Tongue (tissue), 3 donors: ENCODE measurements at places on chromosomes 3 and 15.

DNA sequence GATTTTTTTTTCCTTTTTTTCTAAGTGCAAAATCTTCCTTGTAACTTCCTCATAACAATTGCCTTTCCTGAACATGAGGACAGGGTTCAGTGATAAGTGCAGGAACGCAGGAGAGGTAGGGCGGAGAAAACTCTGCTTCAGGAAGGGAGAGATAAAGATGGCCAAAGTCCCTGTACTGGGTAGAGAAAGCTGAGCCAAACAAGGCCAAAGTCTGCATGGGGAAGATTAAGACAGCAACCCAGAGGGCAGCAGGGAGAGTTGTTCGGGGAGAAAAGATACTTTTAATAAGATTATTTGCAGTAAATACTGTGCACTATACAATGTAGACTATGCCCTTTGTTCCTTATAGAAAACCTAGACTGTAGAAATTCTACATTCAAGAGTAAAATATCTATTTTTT is 55.4 kb upstream of the LRRFIP2 start:
- DNase-seq, result no peak

GRCh38 chr3:16884748-16885592 is at the start of gene PLCL2:
PLCL2 (plus strand) TSS chr3:16884955; CDS start chr3:16885040, 85 bp downstream.
- peak; percentile 69 for DNase-seq

DNA sequence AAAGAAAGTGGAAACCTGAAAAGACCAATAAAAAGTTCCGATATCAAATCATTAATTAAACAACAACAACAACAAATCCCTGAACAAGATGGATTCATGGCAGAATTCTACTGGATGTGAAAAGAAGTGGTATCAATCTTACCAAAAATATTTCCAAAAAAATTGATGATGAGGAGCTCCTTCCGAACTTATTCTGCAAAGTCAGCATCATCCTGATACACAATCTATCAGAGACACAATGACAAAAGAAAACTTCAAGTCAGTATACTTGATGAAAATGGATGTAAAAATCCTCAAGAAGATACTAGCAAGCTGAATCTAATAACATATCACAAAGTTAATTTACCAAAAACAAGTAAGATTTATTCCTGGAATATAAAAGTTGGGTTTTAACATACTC is 881.8 kb downstream of the SI start:
- DNase-seq, result no peak

DNA sequence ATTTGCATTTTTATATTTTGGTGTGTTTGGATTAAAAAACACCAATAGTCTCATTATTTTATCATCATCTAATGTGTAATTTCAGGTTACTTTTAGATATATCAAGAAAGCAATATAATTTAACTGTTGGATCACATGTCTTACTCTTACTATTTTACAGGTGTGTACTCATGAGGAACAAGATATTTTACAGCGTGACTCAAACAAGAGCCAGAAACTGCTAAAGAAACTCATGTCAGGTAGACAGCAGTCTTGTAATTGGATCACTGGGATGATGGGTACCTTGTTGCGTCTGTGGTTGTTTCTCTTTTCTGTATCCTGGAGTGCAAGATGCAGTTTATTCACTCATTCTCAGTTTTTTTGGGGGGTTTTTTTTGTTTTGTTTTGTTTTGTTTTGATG is 12.9 kb downstream of the TRIP4 start:
- no peak for DNase-seq

DNA sequence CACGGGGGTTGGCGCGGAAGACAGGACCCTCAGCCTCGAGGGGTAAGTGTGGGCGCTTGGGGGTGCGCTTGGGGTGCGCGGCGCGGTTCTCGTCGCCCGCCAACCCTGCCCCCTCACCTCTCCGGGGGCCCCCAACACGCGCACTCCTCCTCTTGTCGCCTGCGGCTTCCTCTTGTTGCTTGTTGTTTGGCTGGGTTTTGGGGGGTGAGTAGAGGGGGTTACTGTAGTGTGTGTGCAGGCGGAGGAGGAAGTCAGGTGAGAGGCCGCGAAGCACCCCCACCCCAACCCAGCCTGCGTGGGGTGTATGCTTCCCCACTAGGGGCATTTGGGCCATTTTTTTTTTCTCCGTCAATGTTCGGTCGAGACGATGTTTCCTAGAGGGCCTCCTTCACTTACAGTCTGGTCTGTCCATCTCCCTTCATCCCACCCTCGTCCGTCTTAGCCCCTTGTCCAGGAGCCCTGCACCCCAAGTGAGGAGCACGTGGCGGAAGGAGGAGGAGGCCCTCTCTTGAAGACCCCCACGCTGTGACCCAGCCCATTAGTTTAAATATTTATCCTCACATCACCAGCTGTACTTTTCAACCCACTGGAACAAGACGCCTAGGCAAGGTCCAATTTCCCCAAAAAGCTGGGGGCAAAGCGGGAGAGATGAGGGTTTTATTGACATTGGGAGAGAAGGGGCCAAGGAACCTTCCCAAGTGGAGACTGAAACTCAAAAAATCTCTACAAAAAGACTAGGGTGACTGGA is 20.4 kb upstream of the SATB1 start:
- peak; percentile 28 for DNase-seq

DNA sequence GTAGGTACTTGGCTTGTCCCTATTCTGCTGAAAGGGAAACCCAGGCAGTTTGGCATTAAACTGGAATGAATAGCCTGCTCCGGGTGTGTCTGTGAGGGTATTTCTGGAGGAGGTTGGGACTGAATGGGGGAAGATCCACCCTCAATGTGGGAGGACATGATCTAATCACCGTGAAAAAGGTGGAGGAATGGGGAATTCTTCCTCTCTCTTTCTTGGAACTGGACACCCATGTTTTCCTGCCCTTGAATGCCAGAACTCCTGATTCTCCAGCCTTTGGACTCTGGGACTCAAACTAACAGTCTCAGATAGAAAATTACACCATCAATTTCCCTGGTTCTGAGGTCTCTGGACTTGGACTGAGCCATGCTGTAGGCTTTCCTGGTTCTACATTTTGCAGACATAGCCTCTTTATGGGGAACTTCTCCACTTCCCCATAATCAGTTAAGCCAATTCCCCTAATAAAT is 391.7 kb downstream of the EDEM1 start:
- DNase-seq, result no peak

- DNase-seq, result no peak
Observed at GRCh38 chr3:100536093-100536492, 43.7 kb downstream of the TMEM45A start.

DNA sequence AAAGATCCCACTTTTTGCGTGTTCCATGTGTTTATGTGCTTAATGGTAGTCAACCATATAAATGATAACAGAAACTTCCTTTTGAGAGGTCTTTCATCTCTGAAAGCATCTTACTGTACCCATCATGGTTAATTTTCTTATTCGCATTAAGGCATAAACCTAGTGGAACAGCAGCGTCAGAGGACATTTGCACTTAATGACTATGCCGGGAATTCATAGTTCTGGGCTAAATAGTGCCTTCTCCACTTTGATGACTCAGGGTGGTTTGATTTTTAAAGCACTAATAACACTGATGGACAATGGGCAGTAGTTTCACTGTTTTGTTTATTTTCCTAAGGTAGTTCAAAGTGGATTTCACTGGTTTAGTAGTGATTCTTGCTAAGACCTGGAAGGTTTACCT is 455.3 kb downstream of the DIPK2A start:
- DNase-seq, result no peak

GRCh38 chr15:68365140-68365745 is 66.7 kb downstream of the ITGA11 start:
- DNase-seq, result peak; percentile 59

DNA sequence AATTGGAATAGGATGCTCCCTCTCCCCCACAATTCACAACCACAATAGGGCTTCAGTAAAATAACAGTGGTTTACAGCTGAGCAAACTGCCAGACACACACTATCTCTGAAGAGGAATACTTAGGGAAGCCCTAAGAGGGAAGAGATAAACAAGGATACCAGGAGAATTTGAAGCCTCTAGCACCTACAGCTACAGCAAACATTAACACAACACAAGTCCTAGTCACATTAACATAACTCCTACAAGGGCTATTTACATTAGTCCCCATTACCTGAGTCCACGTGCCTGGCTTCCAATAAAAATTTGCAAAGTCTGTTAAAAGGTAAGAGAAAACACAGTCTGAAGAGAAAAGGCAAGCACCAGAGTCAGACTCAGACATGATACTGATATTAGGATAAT is 346.9 kb upstream of the CDIN1 start:
- DNase-seq, result no peak

- no peak for DNase-seq
Observed at GRCh38 chr3:111932946-111933345, 45.9 kb upstream of the ABHD10 start.

GRCh38 chr15:59587085-59587826 is 24.3 kb upstream of the GCNT3 start:
- no peak for DNase-seq

GRCh38 chr15:77518458-77518857 is 97.8 kb downstream of the HMG20A start:
- DNase-seq, result no peak

DNA sequence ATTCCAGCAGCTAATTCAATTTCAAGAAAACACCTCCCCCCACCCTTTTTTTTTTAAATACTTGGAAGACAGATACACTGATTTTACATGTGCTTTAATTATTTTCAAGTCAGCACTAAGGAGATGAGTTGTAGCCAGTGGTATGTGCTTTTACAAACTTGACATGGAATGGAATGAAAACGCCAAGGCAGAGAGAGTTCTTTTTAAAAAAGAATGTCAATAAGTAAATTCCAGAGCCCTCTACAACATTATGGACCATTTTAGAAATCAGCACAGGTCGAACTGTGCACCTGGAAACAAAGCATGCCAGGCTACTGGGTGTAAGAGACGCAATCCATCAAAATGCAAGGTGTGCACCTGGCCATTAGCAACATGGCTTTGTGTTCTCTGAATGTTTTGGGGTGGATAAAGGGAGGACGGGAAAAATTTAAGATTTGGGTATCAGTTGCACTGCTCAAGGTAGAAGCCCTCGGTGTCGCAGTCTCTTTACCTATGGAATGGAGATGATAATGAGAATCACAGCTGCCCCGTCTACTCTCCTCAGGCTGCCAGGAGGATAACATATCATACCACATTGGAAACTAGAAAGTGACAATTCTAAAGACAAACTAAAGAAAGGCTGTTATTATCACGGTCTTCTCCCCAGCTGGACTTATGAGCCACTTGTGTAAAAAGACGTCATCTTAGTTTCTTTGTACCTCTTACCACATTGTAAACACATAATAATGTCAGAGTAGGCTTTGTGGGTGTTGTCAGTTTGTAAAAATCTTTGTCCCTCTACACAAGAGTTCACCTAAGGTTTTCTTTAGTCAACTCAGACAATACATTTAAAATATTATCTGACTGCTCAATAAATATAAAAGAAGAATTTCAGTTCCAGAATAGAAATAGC is 107.4 kb upstream of the PRICKLE2 start:
- DNase-seq, result no peak

DNA sequence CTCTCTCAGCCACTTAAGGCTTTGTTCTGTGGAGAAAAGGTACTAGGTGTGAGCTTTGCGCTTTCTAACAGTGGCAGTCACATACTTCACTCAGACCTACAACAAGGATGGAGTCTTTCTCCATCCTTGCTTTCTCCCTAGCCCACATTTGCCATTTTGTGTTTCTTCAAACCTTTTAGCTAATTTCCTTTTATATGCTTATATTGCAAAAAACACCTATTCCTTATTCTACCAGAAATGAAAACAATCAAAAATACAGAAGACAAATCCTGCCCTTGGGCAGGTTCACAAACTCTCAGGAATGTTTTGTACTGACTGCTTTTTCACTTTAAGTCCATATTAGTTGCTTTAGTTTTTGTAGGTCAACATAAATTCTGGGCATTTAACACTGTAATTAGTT is 914.2 kb downstream of the SQOR start:
- DNase-seq, result no peak

- no peak for DNase-seq
Observed at GRCh38 chr3:78698431-78698830, 1069.4 kb downstream of the ROBO1 start.

GRCh38 chr3:11002371-11002807 is 9.8 kb downstream of the SLC6A1 start:
- no peak for DNase-seq

DNA sequence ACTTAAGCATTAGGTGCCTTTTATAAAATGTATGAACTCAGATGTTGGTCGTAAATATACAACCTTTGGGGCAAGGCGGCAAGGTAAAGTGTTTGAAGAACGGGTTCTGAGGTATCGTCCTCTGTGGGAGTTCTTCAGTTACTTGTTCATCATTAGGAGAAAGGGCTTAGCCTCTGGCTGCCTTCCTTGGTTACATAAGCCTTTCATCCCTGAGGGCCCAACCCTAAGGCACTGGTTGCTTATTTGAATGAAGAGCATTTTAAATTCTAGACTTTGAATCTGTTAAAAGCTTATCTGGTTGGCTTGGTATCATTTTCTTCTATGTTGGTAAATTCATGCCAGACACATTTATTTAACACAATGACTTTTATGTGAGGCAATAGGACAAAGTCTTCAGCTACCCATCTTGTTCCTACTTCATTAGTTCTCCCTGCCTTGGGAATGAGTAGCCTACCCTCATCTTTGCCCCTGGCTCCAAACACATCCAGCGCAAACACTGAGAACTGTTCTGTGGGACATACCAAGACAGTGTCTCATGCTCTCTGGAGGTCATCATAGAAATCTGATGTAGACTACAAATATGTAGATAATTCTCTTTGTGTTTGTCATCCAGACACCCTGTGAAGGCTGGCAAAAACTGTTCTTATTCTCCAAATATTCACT is 12.4 kb upstream of the CCDC80 start:
- DNase-seq, result no peak

- no peak for DNase-seq
Observed at GRCh38 chr3:128683957-128684356, 33.3 kb upstream of the RPN1 start.

DNA sequence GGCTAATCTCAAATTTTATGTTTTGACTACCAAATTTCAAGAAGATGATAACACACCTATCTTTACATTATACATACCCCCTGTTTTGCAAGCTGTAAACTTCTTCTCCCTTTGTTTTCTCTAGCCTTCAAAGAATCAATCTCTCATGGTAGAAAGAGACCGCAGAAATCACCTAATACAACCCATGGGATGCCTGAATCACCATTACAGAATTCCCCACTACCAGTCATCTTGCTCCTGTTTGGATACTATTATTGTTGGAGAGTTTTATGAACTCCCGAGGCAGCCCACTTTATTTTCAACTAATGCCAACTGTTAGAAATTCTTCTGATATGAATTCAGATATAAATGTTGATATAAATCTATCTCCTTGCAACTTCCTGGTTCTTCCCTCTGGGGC is 110.9 kb downstream of the FRMD5 start:
- DNase-seq, result no peak

DNA sequence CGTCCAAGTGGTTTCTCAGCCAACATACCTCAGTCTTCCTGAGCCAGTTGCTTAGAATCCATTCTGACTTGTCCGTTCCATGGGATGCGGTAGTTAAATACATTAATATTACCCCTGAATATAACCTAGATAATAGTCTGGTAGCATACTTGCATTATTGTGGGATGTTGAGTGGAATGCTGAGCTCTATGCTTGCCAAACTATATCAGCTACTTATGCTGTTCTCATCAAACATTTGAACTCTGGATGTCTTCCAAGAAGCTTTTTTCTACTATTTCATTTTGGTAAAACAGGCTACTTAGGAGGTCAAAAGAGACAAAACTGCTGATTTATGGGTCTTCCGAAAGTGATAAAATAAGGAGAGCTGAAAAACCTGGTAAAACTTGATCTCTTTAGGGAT is 429.5 kb downstream of the NAALADL2 start:
- DNase-seq, result no peak

GRCh38 chr15:57109005-57109404 is 190.6 kb downstream of the TCF12 start:
- no peak for DNase-seq

- peak; percentile 83 for DNase-seq
Observed at GRCh38 chr3:63818282-63819150, 583 bp upstream of the C3orf49 start.

- no peak for DNase-seq
Observed at GRCh38 chr15:77126529-77127326, 55.8 kb upstream of the TSPAN3 start.
